Stimulated activated CD8-positive, alpha-beta memory T cell treated with anti-CD3 and anti-CD28 coated beads, Interleukin-4, amount 100 ng/mL, for 4 hours (primary cell): ENCODE measurements at places on chromosomes 11 and 22.

- no peak for DNase-seq
Measured at GRCh38 chr11:6604081-6604626, 580 bp downstream of the ILK start.

GRCh38 chr11:66559142-66559865 lies 9.1 kb downstream of the CTSF start:
- no peak for DNase-seq

GRCh38 chr11:64728757-64729365 lies 5.9 kb upstream of the NRXN2 start:
- no peak for DNase-seq

DNA sequence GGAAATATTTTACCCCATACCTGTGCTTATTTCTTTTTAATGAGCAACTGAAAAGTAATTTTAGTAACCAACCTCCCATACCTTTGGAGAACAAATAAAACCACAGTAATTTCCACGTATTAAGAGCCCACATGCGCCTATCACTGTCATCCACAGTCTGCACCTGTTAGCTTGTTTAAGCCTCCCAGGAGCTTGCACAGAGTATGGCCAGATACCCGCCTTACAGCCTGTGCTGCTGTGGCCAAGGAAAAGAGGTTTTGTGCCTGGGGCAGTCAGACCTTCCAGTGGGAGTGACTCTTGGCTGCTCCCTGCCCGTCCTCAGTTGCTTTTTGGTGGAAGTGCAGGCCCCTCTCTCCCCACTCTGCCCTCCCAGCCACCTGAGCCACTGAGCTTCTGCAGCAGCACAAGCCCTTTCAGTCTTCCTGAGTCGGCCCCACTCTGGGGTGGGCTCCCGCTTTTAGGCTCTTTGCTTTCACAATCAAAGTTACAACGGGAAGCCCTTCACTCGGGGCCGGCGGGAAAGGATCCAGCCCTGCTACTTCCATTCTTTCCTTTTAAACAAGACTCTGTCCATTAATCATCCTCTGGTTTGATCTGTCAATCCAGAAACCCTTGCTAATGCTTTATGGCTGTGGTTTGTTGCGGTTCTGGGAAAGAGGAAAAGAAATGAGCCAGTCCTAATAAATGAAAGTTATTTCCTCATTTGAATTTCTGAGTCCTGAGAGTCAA lies 308.8 kb downstream of the TBC1D22A start:
- no peak for DNase-seq

GRCh38 chr22:48729499-48730171 lies 1098.0 kb downstream of the BRD1 start:
- DNase-seq, result no peak

DNA sequence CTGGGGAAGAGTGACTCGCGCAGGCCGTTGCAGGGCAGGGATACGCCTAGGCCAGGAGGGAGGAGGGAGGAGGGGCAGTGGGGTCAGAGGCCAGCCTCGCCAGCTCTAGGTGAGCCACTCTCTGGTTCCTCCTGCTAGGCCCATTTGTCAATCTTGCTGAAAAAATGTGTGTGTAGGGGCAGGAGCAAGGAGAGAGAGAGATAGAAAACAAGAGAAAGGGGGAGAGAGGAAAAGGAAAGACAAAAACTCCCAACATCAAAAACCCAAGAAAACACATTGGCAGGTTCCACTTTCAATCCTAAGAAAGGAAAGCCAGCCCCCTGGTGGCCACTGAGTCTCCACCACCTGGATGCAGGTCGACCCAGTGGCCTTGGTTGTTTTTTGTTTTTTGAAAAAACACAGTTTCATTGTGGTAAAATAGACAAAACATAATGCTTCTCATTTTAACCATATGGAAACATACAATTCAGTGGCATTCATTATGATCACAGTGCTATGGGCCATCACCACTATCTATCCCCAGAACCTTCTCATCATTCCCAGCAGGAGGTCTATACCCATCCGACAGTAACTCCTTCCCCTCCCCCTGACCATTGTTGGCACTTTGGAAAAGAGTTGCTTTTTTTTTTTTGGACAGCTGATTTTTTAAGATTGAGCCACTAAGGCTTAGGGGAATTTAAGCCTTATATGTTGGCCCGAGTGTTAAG lies 10.9 kb downstream of the OMP start:
- no peak for DNase-seq

DNA sequence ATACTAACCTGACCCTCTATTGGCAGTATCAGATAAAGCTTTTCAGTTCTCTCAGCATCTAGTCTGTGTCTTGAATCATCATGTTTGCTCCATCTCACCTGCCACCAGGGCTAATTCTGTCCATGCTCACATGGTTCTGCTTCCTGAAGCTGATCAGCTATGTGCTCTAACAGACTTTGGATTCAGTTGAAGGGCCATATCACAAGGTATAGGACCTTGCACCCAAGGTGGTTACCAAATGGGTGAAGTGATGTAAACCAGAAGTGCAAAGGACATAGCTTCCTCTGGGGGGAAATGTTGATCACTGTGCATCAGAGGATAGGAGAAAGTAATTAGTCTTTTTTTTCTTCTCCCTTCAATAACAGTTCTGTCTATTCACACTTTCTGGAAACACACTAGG lies 417.0 kb upstream of the ANO5 start:
- DNase-seq, result no peak

- no peak for DNase-seq
Measured at GRCh38 chr11:2923446-2924375, 5.5 kb downstream of the PHLDA2 start.

DNA sequence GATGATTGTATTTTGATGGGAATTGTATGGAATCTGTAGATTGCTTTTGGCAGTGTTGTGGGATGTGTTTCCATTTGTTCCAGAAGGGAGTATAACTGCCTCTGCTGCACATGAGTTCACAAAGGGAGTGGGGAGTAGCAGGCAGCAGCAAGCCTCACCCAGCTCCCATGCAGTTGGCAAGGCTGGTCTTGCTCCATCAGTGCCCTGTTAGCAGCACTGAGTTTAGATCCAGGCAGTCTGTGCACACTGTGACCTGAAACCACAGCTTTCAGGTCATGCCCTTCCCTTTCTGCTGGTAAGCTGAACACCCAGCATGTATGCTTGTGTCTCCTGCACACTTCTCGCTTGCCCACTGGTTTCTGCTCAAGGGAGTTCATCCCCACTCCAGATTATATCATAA lies 3.7 kb upstream of the NUCB2 start:
- DNase-seq, result no peak

DNA sequence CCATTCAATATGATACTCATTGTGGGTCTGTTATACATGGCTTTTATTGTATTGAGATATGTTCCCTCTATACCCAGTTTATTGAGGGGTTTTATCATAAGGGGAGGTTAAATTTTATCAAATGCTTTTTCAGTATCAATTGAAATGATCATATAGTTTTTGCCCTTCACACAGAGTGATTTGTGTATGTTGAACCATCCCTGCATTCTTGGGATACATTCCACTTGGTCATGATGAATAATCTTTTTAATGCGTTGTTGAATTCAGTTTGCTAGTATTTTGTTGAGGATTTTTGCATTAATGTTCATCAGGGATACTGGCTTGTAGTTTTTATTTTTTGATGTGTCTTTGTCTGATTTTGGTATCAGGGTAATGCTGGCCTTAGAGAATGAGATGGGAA lies 98.0 kb downstream of the ATG16L2 start:
- no peak for DNase-seq

DNA sequence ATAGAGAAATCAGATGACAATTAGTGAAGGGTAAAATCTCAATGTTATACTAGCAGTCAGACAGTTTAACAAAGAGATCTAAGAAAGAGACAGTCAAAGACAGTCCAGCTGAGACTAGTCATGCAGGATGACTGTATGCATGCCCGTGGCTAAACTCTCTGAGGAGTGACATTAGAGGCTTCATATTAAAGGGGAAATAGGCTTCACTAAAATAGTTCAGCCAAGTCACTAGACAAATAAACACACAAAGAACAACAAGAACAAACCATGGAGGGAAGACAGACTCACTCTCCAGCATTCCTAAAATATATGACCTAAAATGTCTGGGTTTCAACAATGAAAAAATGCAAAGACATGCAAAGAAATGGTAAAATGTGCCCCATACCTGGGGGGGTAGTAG lies 18.6 kb upstream of the APLNR start:
- no peak for DNase-seq

DNA sequence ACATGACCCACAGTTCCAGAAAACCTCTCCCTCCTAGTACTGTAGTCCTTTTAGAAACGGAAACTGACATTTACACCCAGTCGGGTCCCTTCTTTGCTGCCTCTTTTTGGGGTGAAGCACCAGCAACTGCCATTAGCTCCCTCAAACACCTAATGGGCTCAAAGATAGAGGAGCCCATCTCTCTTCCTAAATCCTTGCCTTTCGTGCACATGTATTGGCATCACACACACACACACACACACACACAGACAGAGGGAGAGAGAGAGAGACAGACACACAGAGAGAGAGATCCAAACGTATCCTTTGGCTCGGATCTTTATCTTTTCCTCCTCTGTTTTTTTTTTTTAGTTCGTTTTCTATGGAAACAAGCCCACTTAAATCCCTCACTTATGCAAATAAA lies 716 bp downstream of the GRM5 start:
- no peak for DNase-seq

GRCh38 chr22:40422558-40423309 lies 52.3 kb downstream of the SGSM3 start:
- no peak for DNase-seq

DNA sequence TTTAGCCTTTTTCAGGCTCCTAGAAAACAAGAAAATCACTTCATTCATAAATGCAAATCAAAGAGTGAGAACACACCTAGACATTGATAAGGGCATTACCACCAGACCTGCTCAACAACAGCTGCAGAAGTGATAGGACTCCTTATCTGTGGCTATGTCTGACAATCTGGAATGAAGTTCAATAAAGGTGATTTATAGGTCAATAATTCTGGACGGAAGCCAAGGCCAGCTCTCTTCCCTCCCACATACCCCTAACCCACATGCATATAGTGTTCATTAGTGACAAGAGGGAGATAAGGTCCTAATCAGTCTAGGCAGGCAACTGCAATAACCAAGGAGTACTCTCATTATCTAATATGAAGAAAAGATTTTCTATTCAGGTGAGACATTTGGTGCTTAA lies 111.3 kb downstream of the ETS1 start:
- no peak for DNase-seq

DNA sequence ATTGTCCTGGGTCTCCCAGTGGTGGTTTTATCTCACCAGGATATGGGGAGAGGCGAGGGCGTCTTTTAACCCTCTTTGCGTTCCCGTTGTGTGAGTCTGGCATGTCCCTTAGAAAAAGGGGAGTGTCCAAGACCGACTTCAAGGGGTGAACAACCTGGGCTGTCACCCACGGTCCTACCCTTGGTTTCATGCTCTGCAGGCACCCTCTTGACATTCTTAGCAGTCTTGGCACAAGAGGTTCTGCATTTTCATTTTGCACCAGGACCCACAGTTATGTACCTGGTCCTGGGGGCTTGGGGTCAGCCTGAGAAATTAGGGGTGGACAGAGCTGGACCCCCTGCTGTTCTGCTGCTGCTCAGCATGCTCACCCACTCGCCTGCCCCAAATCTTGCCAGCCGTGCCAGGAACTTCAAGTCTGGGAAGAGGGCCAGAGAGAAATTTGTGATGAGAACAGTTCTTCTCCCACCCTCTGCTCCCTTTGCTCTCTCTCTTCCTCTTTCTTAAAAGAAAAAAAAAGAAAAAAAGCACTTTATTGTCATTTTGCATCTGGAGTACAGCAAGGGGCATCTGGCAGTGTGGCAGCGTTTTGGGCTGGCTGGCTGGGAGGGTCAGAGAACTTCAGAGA lies 471.2 kb downstream of the MIAT start:
- DNase-seq, result no peak

DNA sequence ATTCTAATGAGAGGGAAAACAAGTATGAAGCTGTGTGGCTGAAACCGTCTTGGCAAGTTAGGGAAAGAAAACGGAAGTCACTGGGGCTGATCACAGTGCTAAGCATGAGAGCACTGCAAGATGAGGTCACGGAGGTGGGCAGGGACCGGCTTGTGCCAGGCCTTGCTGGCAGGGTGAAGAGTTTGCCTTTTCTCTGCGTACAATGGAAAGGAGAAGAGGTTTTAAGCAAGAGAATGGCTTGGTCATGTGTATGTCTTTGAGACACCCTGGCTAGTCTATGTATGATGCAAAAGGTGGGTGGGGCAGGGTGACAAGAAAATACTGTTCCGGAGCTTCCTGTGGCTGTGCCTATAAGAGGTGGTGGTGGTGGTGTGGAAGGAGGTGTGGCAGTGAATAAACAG lies 567.9 kb downstream of the NTM start:
- no peak for DNase-seq
